Epithelial cell of proximal tubule (primary cell): ENCODE measurements at places on chromosomes 4 and X. TPM values are rescaled to one million over a fixed set of nuclear protein-coding genes. Genes with fewer than 3 reads are reported as not detected.

- DNase-seq, result no peak
Measured at GRCh38 chr4:25063116-25063515, 32.4 kb upstream of the LGI2 start.

DNA sequence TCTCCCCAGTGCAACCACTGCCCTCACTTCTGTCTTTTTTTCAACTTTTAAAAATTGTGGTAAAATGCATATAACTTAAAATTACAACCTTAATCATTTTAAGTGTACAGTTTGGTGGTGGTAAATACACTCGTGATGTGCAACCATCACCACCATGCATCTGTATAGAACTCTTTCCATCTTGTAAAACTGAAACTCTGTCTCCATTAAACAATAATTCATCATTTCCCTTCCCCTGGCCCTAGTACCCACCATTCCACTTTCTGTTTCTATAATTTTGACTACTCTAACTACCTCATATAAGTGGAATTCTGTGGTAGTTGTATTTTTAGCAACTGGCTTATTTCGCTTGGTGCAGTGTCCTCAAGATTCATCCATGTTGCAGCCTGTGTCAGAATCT, 6.8 kb upstream of the CTBP1 start:
- DNase-seq, result no peak

USP51 gene
- 0.80 and 1.0 TPM in 2 replicates for total RNA-seq

- no peak for DNase-seq
Measured at GRCh38 chrX:137926090-137926489, 360.2 kb downstream of the ZIC3 start.

GRCh38 chrX:72169008-72169728, 12.4 kb upstream of the PIN4 start:
- no peak for DNase-seq

GRCh38 chr4:8741513-8742226, 130.0 kb downstream of the HMX1 start:
- no peak for DNase-seq
